DMS53 (cell line): ENCODE measurements at places on chromosomes 5 and 9.

DNA sequence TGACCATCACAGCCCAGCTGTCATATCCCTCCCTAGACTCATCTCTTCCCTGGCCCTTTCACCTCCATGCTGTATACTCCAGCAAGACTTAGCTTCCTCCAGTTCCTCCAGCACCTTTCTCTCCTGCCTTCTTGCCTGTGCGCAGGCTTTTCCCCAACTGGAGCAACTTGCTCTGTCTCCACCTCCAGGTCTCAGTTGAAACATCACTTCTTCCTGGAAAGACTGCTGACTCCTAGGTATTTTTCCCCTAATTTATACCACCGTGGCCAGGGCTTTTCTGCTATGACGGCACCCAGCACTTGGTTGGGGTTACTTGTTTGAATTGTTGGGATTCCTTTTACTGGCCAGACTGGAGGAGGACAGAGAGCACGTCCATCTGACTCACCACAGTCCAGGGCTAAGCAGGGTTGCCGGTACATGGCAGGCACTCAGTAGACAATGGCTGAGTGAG lies 67.5 kb downstream of the KCNIP1 start:
- no peak for DNase-seq

GRCh38 chr9:3912280-3912679 lies 386.5 kb upstream of the RFX3 start:
- no peak for DNase-seq

GRCh38 chr5:179800696-179801201 lies 5.9 kb downstream of the MGAT4B start:
- no peak for DNase-seq

- no peak for DNase-seq
These were observed 129.4 kb downstream of the FBN2 start for GRCh38 chr5:128408622-128409021.

DNA sequence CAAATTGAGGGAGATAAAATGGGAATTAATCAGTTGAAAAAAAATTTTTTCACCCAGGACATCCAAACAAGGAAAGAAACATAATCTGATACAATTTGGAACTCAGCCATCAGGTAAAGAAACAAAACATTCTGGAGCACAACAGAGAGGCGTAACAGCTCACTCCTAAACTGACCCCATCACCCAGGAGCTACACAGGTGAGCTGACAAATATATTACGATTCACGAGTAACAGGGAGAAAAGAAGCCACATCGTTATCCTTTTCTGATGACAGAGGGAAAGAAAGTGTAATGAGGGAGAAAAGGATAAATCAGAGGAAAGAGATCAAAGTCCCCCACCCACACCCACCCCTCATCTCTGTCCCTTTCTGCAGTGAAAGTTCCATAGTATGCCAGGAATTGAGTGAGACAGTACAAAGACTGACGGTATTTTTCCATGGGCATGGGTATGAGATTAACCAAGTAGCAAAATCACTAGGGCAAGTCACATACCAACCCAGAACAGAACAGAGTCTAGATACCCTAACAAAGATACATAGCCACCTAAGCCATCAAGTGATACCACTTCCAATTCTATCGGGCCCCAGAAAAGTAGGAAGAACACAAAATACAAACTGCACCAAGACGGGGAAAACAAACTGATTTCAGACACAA lies 45.4 kb downstream of the TMEM245 start:
- DNase-seq = no peak

- DNase-seq = no peak
These were observed 120.5 kb downstream of the NPR3 start for GRCh38 chr5:32831624-32832023.

- peak; percentile 94 for DNase-seq
These were observed 153.5 kb downstream of the PRELID2 start for GRCh38 chr5:145681686-145682085.

GRCh38 chr5:42606464-42606869 lies 150.2 kb upstream of the CCDC152 start:
- no peak for DNase-seq

DNA sequence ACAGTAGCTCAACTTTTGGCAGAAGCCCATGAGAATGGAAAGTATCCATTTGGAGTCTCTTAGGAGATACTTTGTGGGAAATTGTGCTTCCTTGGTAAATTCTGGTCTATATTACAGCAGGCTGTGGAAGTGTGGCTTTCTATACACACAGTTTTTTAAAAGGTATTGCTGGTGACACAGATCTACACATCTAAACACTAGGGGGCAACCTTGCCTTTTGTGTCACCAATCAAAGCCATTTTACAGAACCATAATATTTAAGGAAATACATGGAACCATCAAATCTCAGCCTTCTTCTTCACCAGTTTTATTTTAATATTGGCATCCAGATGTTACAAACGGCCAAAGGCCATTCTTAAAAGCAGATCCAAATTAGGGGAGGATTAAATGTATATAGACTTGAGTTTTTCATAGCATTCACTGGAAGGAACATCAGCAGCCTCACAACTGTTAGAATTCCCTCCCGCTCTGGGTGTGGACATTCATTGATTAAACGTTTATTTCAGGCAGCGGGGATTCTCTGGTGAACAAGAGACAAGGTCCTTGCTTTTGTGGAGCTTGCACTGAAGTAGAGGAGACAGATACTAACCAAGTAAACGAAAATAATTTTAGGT lies 132.4 kb upstream of the EPB41L4A start:
- DNase-seq = peak; percentile 81

GRCh38 chr9:131625790-131626670 lies 80.7 kb downstream of the PRRT1B start:
- no peak for DNase-seq

GRCh38 chr9:75046725-75047345 lies 18.7 kb upstream of the CARNMT1 start:
- DNase-seq = no peak
